GM12864 (cell line): ENCODE measurements at places on chromosomes 7 and 10.

DNA sequence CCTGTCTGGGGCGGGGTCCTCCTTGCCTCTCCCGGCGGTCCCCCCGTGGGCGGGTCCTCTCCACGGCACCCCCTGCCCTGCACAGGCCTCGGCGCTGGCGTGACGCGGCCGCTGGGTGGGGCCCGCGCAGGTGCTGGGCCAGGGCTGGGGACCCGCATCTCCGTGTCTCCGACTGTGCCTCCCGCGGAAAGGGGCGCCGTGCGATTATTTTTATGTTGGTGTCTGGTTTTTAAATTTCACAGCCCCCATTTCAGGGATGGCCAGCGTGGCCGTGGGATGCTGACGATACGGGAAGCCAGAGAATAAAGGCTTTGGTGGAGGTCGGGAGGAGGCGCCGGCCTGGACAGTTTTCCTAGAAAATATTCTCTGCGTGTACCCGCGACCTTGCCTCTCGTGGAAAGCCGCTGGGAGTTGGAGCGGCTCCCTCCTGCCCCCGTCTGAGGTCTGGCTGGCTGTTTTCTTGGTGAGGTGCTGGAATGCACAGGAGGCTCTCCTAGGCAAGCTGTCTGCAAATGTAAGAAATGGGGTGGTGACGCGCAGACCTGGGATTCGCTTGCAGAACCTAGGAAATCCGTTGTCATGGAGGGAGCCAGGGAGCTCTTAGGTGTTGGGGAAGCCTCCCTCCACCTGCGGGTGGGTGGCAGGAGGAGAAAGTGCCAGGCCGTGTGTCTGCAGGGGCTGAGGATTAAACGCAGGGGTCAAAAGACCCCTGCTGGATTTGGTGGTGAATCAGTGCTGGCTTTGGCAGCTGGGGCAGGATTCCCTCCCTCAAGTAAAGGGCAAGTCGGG is 28.7 kb upstream of the JAKMIP3 start:
- no peak for DNase-seq

DNA sequence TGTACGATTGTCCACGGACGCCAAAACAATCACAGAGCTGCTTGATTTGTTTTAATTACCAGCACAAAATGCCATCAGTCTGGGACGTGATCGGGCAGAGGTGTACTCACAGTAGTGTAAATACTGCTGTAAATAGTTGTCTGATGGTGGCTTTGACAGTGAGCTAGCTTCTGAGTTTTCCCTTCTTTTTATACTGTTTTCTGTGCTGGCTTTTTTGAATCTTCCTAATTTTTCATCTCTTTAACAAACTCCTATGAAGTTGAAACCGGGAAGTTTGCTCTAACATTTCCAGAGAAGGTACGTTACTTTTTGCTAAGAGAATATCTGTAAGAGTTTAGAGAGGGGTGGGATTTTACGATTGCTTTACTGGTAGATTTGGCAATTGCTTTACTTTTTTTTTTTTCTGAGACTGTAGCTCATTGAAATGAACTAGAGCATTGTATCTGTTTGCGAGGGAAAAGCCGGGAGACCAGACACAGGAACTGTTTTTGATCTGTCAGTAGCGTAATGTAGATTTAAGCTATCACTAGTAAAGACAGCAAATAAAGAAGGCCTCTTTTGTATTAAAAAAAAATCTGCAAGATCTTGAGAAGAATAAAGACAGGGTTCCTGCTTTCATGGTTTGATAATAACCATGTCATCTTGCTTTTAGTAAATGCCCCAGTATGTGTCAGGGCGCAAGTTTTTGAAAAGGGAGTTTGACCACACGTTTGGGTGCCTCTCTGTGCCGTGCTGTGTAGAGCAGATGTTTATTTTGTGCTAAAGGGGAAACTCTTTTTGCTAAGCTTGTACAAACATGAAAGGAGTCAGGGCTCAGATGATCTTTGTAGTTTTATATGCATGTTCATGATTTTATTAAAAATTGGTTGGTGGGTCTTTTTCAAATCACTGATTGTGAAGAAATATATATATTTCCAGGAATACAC is 712 bp downstream of the FOXP2 start:
- DNase-seq = no peak

- DNase-seq = no peak
These were observed 747 bp upstream of the NEURL1 start for GRCh38 chr10:103492655-103493261.

- peak; percentile 16 for DNase-seq
These were observed 27.1 kb downstream of the PRLHR start for GRCh38 chr10:118568327-118568848.

GRCh38 chr7:33882950-33883670 is 22.2 kb upstream of the BMPER start:
- DNase-seq = no peak

GRCh38 chr7:132503415-132503814 is 72.9 kb downstream of the PLXNA4 start:
- DNase-seq = no peak

DNA sequence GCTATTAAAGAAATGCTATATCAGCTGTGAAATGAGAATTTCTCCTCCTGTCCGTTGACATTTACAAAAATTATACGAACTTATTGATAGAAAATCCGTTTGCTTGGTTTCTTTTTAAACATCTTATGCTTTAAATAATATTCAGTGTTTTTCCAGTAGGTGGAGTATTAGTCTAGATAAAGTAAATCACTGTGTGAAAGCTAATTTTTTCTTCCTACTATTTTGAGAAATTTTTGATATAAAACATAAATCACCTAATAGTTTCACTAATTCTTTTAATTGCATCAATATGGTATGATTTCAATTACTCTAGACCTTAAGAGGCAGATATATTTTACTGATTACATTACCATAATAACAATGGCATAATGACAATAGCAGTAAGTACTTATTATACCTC is 335.2 kb upstream of the C7orf33 start:
- no peak for DNase-seq

GRCh38 chr7:118214833-118215182 is 9.7 kb upstream of the ANKRD7 start:
- DNase-seq = no peak

- DNase-seq = peak; percentile 18
These were observed 143.1 kb upstream of the STK17A start for GRCh38 chr7:43439631-43440401.

DNA sequence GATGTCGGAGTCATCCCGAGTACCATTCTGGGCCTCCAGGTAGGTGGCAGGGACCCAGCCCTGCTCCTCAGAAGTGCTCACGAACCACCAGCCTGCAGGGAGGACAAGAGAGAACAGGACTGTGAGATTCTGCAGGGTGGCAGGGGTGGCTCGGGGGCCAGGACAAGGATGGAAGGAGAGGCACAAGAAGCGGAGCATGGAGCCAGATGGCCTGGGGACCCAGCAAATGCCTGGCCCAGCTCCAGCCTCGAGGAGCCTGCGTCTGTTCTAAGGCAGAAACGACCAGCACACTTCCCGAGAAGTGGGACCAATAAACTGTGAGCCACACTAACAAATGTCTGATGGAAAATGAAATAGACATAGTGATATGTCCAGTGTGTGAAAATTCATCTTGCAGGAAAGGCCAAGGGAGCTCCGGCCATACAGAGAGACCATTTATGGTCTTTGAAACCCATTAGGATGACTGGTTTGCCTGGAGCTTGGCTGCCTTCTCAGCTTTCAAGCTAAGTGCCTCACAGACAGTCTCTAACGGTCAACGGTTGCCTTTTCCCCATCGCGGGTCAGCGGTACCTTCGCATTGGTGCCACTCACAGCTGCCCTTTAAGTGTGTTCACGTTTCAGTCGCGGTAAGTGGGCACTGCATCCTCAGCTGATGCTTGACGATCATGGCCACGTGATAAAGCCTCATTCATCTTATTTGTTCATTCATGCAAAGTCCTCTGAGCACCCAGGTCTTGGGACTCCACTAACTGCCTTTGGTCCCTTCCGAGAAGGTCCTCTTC is 133.8 kb downstream of the NEURL1 start:
- DNase-seq = no peak

DNA sequence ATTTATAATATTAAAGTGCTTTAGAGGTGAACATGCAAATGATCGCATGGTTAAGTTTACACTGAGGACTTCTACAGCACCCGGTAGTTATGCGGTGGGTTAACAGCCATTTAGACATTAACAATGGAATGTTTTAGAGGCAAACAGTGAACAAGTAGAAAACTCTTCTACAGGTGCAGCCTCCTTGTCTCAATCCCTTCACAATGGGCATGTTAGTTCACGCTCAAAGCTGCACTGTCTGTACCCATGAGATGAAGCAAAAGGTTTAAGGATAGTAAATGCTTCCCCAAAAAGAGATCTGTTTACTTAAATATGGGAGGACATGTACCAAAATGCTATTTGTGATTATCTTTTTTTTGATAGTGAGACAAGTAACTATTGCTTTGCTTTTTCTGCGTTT is 25.1 kb downstream of the PUS7 start:
- no peak for DNase-seq

DNA sequence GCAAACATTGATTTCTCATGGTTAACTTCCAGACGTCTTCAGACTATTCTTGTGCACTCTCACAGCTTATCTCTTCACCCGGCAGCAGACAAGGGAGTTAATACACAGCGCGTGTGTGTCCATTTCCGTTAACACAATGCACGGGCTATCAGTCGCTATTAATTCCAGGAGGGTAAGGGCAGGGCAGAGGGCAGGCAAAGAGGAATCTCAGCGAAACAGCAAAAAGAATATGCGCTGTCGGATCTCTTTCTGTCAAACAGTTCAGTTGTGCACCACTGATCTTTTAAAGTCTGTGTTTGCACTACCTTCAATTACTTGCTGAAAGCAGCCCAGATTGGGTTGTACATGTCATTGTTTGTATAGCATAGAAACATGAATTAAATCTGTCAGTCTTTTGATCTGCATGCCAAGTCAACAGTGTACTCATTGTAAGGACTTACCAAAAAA is 41.1 kb upstream of the CABCOCO1 start:
- no peak for DNase-seq

GRCh38 chr10:32105782-32106382 is 49.7 kb upstream of the KIF5B start:
- DNase-seq = no peak

GRCh38 chr7:22208799-22209198 is 148.2 kb downstream of the RAPGEF5 start:
- no peak for DNase-seq

DNA sequence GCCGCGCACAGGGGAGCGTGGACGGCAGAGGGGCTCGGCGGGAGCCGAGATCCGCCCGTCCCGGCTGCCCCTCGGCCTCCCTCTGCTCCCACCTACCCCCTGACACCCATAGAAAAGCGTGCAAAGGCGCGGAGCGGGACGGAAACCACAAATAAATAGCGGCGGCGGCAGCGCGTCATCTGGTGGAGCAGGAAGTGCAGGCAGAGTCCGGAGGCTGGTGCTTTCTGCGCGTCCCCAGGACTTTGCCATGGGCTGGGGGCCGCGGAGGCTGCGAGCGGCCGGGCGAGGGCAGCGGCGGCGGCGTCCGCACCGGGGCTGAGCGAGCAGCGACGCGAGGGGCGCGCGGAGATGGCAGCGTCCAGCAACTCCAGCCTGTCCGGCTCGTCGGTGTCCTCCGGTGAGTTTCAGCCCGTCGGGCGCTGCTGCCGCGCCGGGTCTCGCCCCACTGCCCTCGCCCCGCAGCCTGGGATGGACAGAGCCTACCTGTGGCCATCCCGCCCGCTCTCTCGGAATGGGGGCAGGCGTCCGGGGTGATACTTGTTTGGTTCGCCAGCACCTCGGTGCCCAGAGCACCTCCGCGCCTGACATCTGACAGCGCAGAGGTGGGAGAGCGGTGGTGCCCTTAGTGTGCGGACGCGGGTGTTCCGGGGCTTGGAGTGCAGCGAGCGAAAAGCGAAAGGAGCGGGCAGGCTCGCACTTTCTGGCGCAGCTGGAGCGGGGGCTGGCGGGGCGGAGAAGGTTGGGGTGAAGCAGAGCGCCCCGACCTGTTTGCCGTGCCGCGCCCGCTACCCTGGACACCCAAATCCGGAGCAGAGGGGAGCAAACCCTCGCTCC is at the start of gene CHN2:
CHN2 (plus strand) TSS at position 182 of the 834 bp plus-strand sequence.
- DNase-seq = no peak

DNA sequence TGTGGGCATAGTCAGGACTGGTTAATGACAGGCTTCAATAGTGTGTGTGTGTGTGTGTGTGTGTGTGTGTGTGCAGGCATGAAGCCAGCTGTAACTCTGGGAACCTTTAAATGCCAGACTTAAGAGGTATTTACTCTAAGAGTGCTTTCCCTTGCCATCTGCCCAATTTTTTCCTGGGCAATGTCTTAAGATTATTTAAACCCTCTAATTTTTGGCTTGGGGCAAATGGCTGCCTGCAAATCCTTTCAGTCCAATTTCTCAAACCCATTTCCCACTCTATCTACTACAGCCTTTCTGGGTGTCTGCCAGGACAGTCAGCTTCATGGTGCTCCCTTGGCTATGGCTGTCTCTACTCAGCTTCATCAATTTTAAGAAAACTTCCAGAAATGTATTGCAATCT is 62.6 kb upstream of the C1GALT1 start:
- DNase-seq = no peak

- DNase-seq = peak; percentile 59
These were observed 101.6 kb downstream of the CCSER2 start for GRCh38 chr10:84429926-84430520.

DNA sequence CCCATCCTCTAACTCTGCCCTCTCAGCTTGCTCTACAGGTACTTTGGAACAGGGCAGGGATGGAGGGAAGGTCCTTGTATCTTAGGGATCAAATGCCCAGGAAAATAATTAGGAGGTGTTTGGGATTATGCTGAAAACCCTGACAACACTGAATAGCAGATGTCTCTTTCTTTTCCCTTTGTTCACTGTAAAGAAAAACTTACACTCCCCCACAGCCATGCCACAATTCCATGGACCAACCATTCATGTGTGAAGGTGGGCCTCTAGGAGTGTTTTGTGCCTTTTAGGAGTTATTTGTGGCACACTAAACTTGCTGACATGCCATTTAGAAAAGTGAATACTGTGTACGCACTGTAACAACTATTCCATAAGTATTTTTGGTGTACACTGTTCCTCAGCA is 108.1 kb downstream of the SNX10 start:
- no peak for DNase-seq

GRCh38 chr10:10403762-10404161 is 613.9 kb upstream of the CELF2 start:
- no peak for DNase-seq

- no peak for DNase-seq
These were observed 106.3 kb downstream of the WNT2 start for GRCh38 chr7:117216436-117217069.

- DNase-seq = no peak
These were observed 306.2 kb downstream of the CCSER2 start for GRCh38 chr10:84634636-84635035.

GRCh38 chr10:11223081-11223480 is 205.4 kb downstream of the CELF2 start:
- DNase-seq = no peak

- DNase-seq = no peak
These were observed 13.7 kb upstream of the ANKRD22 start for GRCh38 chr10:88865281-88865876.

DNA sequence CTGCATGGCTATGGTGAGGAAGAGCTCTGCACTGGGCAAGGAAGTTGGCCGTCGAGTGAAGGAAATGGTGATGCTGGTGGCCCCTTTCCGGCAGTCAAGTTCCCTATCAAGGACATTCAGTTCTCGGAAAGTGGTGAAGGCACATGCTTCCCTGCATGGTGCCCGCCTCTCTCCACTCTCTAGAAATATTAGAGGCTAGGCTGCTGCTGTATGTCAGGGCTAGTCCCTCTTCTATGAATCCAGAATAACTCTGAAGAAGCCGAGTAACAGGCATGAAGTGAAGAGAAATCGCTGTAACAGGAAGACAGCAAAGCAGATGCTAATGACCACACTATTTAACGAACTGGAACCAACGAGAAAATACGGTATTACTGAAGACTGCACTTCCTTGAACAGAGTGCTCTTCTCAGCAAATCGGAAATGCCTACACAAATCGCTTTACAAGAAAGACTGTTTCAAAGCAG is 5.4 kb downstream of the IDI1 start:
- DNase-seq = peak; percentile 60

- no peak for DNase-seq
These were observed 688.1 kb downstream of the LRMDA start for GRCh38 chr10:76119515-76119914.
